Glutamatergic neuron (in vitro differentiated cells): ENCODE measurements at places on chromosomes 2 and 18. TPM values are rescaled to one million over a fixed set of nuclear protein-coding genes. Genes with fewer than 3 reads are reported as not detected.

DNA sequence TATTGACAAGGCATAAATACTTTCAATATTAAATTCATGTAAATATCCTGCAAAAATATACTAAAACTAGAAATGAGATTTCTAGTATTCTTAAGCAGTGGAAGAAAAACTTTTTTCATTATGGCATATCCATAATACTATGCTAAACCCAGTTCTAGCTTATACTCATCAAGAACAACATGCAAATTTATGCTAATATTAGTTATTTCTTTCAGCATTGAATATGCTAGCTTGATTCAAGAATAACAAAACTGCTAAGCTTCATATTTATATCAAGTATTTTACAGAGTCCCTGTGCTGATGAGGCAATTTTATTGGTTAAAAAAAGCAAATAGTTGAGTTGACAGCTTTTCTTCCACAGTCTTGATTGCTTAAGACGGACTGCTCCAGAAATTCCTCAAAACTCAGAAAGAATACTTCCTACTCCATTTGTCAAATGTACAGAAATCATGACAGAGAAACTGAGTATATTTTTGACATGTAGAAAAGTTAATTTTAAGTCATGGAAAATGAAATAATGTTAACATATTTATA, 105.0 kb downstream of the PIGN start:
- no peak for DNase-seq
- no peak overlapping the region for H3K27ac ChIP-seq
- no peaks in the 10 kb centered on the region for H3K36me3 ChIP-seq
- no peak overlapping the region for H3K4me3 ChIP-seq

- H3K27ac ChIP-seq = peak overlapping the region; percentile 15
- no peaks in the 10 kb centered on the region for H3K4me1 ChIP-seq
- no peak for DNase-seq
- no peaks in the 10 kb centered on the region for H3K36me3 ChIP-seq
- peaks cover 6% of the 10 kb centered on the region for H3K27me3 ChIP-seq
- no peak overlapping the region for H3K4me3 ChIP-seq
Observed at GRCh38 chr2:238496756-238497609, 70.3 kb downstream of the ASB1 start.

- H3K27me3 ChIP-seq = peaks cover 3% of the 10 kb centered on the region
- no peaks in the 10 kb centered on the region for H3K4me1 ChIP-seq
- H3K27ac ChIP-seq = no peak overlapping the region
Observed at GRCh38 chr2:24763843-24764242, 29.3 kb downstream of the PTRHD1 start.

DNA sequence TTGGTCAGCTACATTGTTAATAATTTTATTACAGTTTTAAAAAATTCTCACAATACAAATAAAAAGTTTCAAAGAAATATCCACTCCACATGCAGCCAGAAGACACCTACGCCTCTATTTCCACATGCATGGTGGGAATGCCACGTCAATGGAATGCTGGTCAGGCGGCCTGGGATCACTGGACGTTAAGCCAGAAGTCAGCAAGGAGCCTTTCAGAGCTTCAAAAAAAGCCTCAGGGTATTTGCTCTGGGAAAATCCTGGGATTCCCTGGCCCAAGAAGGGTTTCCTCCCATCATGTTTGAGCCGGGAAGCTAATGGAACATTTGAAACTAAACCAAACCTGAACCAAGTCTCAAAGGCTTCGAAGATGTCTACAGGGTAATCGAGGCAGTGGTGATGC, 241.9 kb upstream of the PXDN start:
- H3K4me1 ChIP-seq = peaks cover 4% of the 10 kb centered on the region
- H3K4me3 ChIP-seq = no peak overlapping the region
- no peak overlapping the region for H3K27ac ChIP-seq
- H3K36me3 ChIP-seq = peaks cover 4% of the 10 kb centered on the region
- H3K27me3 ChIP-seq = peaks cover 1% of the 10 kb centered on the region
- no peak for DNase-seq

- no peak overlapping the region for H3K4me3 ChIP-seq
- no peaks in the 10 kb centered on the region for H3K27me3 ChIP-seq
- H3K36me3 ChIP-seq = no peaks in the 10 kb centered on the region
- no peak overlapping the region for H3K27ac ChIP-seq
Observed at GRCh38 chr2:141392517-141393213, 738.2 kb downstream of the LRP1B start.

The GPC1 gene
- 155 TPM for total RNA-seq

The MAB21L4 gene
- total RNA-seq = not detected

DNA sequence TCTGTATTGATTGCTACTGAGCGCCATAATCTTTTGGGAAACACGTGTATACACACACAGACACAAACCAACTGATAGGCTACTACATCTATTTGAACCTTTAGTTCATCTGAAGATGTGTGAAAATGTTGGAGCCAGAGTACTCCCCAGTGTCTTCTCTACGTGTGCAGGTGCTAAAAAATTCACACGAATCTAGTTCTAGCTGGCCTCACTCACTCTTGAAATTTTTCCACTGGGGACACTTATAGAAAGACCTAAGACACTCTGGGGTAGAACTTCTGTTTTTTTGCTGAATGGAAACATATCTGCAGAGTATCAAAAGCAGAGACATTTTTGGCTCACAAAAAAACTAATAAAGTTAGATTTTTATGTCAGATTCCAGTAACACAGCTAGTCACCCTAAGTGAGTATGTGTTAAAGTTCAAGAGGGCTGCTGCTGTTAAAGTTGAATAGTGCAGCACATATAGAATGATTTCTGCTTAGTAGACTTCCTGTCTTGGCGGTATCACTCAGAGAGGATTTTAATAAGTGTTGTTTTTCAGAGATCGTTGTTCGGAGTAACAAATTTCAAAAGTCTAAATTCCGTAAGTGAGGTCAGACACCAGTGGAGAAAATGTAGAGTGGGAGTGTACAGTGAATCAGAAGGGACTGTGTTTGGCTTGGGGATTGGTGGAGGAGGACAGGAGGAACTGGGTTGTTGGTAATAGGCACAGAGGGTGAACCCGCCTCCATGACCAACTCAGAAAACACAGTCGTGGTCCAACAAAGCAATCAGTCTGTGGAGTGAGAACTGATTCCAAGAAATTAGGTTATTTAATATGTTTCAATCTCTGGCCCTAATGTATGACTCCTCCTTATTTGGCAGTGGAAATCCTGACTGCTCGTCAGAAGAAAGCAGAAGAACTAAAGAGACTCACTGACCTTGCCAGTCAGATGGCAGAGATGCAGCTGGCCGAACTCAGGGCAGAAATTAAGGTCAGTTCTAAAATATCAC, 43.1 kb downstream of the KCTD18 start:
- H3K36me3 ChIP-seq = no peaks in the 10 kb centered on the region
- DNase-seq = no peak
- H3K4me1 ChIP-seq = peaks cover 9% of the 10 kb centered on the region
- H3K27ac ChIP-seq = no peak overlapping the region
- peaks cover 4% of the 10 kb centered on the region for H3K27me3 ChIP-seq
- H3K4me3 ChIP-seq = no peak overlapping the region

- DNase-seq = no peak
- H3K4me3 ChIP-seq = no peak overlapping the region
- H3K27me3 ChIP-seq = no peaks in the 10 kb centered on the region
- no peaks in the 10 kb centered on the region for H3K4me1 ChIP-seq
- no peaks in the 10 kb centered on the region for H3K36me3 ChIP-seq
Observed at GRCh38 chr2:108383146-108383830, 5.5 kb downstream of the SULT1C4 start.

- H3K27ac ChIP-seq = no peak overlapping the region
- DNase-seq = no peak
- H3K36me3 ChIP-seq = no peaks in the 10 kb centered on the region
Observed at GRCh38 chr2:217014328-217015105, 154.7 kb upstream of the TNP1 start.

The COQ10B gene
- 13.2 TPM for total RNA-seq

DNA sequence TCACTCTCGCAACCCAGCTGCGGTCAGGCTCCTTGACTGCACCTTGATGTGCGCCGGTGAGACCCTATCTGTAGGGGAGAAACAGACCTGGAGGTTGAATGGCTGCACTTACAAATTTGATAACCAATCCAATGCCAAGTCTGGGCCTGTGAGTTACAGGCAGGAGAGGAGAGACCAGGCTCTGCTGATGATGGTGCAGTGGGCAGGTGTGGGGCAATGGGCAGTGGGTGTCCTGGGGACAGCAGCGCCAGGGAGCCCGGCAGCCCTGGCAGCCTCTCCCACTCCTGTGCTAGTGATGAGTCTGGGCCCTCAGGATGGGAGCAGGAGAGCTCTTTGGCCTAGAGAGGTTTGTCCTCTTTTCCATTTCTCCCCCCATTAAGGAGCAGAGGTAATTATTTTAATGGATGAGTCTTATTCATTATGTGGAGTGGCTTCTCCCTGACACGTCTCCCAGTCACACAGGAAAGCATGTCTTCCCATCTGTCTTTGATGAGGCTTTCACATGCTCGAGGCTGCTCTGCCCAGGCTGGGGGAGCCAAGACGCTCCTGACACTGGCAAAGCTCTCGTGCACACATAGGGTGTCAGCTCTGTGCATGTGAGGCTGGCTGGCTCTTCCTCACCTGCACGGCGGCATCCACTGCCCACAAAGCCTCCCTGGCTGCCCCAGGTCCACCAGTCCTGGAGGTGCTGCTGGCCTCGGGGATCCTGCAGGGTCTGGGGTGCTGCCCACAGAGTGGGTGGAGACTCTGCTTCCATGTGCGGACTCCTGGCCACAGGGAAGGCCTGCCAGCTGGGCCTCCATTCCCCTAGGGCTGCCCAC, 10.0 kb upstream of the ALLC start:
- H3K4me1 ChIP-seq = peaks cover 14% of the 10 kb centered on the region
- no peaks in the 10 kb centered on the region for H3K36me3 ChIP-seq
- no peak overlapping the region for H3K4me3 ChIP-seq
